ENCODE measurements at places on chromosomes 12 and 14. TPM values are rescaled to one million over a fixed set of nuclear protein-coding genes. Genes with fewer than 3 reads are reported as not detected.

- ATAC-seq: no peak
Observed at GRCh38 chr14:99728981-99729451, 44.9 kb downstream of the CYP46A1 start.

- ATAC-seq: no peak
Observed at GRCh38 chr12:10268037-10268436, 39.6 kb upstream of the KLRD1 start.

Gene RFX4
- not detected for total RNA-seq

Gene CLEC6A
- not detected for total RNA-seq

Gene ADGRD1
- total RNA-seq: 19.1 TPM

Data from gastroesophageal sphincter (tissue), 4 donors.